ENCODE measurements at places on chromosomes 5 and 9.

DNA sequence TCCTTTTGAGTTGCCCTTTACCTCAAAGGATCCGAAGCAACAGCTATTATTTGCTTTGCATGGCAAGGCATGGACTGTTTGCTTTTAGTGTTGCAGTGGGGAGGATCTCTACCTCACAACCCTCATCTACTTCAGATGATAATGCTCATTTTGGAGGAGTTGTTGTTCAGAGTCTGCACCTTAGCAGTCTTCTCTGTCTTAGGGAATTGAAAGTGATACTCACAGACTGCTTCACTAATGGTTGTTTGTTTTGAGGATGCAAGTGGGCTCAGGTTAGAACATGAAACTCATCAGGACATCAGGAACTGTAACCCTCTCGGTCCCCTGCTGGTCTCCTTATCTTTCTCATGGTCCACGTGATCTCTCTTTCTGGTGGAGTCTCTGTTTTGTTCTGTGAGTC, 172.9 kb upstream of the ANKH start:
- no peak for DNase-seq

GRCh38 chr5:120895660-120896059, 431.6 kb downstream of the PRR16 start:
- no peak for DNase-seq

DNA sequence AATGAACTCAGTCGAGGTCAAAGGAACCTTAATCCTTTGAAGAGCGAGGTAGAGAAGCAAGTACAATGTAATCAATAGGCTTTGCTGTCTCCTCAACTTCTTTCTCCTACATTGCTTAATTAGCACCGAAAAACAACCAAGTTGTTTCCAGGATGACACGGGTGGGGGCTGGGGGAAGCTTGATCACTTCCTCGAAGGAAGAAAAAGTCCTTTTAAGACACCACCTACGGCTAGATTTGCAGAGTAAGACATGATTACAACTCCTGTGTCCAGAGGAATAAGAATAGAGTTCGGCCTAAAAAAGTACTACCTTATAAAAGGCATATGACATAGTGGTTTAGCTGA, 811 bp upstream of the ARRDC3 start:
- no peak for DNase-seq

- no peak for DNase-seq
These were observed 84.1 kb downstream of the SNX18 start for GRCh38 chr5:54601411-54602230.

- DNase-seq: no peak
These were observed 123.9 kb downstream of the COL23A1 start for GRCh38 chr5:178466342-178466741.

- DNase-seq: no peak
These were observed 3.4 kb downstream of the PLEKHG4B start for GRCh38 chr5:95241-95980.

DNA sequence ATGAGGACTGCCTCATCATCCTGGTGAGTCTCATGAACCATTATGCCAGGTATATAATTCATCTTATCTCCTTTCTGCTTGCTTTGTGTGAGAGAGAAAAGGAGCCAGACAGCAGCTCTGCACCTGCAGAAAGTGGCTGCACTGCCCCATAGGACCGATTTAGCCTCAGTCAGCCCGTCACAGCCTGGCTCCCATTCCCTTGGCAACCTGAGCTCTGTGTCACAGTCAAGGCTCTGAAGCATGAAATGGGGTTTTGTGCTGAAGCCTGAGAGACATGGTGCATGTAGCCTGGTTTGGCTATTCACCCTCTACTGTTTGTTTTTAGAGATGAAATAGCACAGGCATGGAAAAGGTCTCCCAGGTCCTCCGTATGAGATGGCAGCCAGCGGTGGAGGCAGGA, 198.3 kb downstream of the KCTD16 start:
- DNase-seq: no peak

DNA sequence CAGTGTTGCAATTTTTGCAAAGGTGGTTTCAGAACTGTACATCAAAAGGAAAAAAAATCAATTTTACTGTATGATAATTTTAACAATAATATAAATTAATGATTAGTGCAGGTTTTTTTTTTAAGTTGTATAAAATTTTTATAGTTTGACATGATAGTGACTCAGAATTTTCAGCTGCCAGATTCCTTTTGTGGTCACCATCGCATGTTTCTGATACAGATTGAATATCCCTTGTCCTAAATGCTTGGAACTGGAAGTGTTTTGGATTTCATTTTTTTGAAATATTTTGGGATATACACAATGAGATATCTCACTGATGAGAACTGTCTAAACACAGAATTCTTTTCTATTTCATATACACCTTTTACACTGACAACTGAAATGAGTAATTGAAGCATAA, 361.3 kb downstream of the RAB3C start:
- no peak for DNase-seq

DNA sequence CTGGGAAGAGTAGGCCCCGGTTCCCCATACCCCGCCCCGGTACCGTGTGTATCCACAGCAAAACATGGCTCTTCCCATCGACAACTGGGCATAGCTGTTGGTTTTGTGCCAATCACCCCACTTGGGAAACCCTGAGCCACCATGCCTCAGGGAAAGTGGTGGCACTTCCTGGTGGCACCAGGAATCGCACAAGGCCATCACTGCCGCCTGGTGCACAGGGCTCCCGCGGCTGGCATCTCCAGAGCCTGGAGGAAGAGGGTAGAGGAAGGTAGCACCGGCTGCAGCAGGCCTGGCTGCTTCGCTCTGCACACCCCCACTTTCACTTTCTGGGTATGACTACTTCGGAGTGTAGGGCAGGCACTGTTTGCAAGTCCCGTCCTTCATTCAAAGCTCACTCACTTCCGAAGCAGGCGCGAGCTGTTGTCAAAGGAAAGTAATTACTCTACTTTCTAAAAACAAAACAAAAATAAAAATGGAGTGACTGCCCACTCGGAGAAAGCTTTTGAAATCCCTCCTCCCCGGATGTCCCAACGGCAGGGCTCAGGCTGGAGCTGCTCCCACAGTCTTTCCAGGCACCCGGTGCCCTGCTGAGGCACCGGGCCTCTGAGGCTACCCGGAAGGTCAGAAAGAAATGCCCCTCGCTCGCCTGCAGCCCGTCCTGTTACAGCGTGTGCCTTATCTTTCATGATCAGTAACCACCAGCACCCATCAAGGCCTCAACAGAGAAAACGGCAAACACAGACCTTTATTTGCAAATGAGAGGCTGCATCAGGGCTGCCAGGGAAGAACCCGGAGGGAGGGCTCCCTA, 2.0 kb downstream of the BRD3 start:
- DNase-seq: no peak

DNA sequence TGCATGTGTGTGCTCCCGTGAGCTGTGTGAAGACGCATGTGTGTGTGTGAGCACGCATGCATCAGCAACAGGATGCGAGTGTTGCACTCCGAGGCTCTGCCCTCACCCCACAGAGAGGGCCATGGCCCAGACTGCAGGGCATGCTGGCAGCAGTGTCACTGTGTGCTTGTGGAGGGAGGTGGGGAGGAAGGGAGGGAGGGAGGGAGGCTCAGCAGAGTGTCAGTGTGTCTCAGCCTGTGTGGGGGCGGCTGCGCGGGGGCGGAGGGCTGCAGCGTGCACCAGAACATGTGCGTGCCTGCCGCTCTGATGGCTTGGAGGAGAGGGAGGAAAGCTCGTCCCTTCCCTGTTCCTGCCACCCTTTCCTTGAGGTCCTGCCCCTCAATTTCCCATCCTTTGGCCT, 5.3 kb downstream of the CAMK2A start:
- DNase-seq: no peak

- DNase-seq: no peak
These were observed 4.4 kb downstream of the RIMOC1 start for GRCh38 chr5:41908374-41909079.

GRCh38 chr9:19901586-19901985, 112.7 kb upstream of the SLC24A2 start:
- DNase-seq: no peak

DNA sequence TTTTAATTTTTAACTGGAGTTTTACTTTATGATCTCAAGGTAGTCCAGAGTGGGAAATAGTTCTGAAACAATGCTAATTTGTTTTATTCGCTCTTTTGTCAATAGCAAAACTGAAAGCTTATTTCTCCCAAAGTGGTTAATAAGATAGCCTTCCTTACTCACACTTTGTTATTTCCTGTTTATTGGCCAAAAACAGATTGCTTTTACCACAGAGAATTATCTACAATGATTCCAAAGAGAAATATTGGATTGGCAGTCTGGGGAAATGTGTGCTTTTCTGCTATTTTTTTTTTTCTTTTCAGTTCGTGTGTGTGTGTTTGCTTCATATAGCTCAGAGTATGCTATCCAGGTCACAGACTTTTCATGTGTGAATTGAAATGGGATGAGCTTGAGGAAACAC, 756.7 kb upstream of the RGMB start:
- no peak for DNase-seq

GRCh38 chr5:15285901-15286583, 213.9 kb upstream of the FBXL7 start:
- DNase-seq: peak; percentile 80

DNA sequence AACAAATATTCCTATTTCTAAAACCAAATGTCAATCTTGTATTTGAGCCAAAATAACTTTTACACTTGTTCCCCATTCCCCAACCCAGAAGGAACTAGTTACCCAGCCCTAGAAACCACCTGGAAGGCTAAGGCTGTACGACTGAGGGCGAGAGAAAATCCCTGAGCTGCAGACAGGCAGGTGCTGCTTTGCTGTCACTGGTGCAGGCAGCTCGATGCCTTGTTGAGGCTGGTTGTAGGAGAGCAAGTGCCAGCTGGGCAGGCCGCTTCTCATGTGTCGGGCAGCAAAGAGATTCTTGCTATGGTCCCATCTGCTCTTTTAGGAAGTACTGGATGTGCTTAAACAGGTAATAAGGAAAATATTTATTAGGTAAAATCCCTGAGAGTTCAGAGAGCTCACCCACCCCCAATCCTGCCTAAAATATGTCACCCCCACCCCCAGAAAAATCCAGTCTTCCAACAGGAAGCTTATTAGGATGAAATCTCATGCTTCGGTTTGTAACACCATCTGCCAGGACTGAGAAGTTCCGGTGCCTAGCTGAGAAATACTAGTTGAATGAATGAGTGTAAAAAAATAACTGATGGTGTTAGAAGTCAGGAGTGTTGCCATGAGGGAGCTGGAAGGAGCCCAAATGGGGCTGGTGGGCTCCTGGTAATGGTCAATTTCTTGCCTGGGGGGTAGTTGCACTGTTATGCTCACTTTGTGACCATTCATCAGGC, 91.1 kb upstream of the DMRT1 start:
- DNase-seq: no peak

DNA sequence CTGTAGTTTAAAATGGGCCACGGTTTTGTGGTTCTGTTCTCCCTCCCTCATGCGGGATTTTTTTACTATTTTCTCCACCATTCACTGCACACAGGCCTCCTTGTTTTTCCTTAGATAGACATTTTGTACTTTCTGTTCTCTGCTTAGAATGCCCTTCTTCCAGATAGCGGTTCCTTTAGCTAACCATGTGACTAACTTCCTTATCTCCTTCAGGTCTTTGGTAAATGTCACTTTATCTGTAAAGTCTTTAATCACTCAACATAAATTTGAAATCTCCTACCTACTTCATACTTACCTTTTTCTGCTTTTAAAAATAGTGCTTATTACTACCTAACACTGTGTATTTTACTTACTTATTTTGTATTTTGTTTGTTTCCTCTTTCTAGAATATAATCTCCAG, 15.0 kb downstream of the FER start:
- DNase-seq: no peak

GRCh38 chr5:77791926-77792325, 15.8 kb upstream of the TBCA start:
- no peak for DNase-seq

DNA sequence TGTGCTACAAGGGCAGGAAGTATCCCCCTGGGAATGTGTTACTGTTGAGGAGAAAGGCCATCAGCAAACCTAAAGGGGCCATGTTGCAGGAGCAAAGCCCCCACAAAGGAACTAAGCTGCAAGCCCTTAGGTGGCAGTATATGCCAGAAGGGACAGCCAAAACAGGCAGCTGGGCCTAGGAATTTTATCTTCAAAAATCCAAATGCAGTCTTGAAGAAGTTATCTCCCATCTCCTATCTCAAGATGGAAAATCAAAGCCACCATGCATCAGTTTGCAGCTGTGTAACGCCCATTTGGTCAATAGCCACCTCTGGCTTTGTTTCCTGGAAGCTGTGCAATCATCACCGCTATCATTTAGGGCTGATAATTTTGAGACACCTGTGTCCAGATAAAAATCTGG, 400.3 kb downstream of the ARHGEF28 start:
- no peak for DNase-seq

DNA sequence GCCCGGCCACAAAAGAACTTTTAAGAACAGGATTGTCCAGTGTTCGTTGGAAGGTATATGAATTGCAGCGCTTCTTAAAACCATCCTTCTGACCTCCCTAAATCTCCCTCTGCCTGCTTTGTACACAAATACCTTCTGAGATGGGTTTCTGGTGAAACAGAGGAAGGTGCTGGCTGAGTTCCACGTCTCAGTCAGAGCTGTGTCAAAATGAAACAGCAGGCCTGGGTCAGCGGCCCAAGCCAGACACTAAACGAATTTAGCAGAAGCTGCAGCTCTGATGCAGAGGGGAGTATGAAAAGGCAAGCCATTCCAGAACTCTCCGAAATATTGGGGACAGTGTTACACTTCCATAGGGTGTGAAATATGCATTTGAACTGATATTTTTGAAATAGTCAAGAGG, 37.8 kb upstream of the CRB2 start:
- no peak for DNase-seq

- peak; percentile 82 for DNase-seq
These were observed 13.5 kb downstream of the RABGAP1 start for GRCh38 chr9:122954253-122954691.
